ENCODE measurements at places on chromosomes 2 and 18. TPM values are rescaled to one million over a fixed set of nuclear protein-coding genes. Genes with fewer than 3 reads are reported as not detected.

Gene SPDYA
- total RNA-seq: 1.6 TPM

Gene SKOR2
- total RNA-seq: not detected

Gene PARD3B
- 13.7 TPM for total RNA-seq

Gene SH3RF3
- 4.7 TPM for total RNA-seq

Gene DNER
- 0.55 TPM for total RNA-seq

Gene TFCP2L1
- total RNA-seq: under 0.01 TPM

Gene CCDC121
- 1.7 TPM for total RNA-seq

Gene UGT1A3
- not detected for total RNA-seq

Gene CROCC2
- total RNA-seq: not detected

Gene CHN1
- 5.4 TPM for total RNA-seq

Gene PPP1R1C
- 2.2 TPM for total RNA-seq

Gene SAP130
- total RNA-seq: 3.2 TPM

Gene CHPF
- total RNA-seq: 327 TPM

Gene LYPD1
- 0.22 TPM for total RNA-seq

Gene KLHL30
- not detected for total RNA-seq

Gene TYW5
- 9.9 TPM for total RNA-seq

Gene ALPP
- not detected for total RNA-seq

Gene DNAJB2
- 47.1 TPM for total RNA-seq

Gene KIF5C
- total RNA-seq: 0.66 TPM

Gene MARS2
- total RNA-seq: 3.1 TPM

Gene CIB4
- not detected for total RNA-seq

Gene CHST10
- 11.0 TPM for total RNA-seq

Gene MRO
- 0.12 TPM for total RNA-seq
